Caudate nucleus (tissue), 63 donors: ENCODE measurements at places on chromosomes 7 and 10.

DNA sequence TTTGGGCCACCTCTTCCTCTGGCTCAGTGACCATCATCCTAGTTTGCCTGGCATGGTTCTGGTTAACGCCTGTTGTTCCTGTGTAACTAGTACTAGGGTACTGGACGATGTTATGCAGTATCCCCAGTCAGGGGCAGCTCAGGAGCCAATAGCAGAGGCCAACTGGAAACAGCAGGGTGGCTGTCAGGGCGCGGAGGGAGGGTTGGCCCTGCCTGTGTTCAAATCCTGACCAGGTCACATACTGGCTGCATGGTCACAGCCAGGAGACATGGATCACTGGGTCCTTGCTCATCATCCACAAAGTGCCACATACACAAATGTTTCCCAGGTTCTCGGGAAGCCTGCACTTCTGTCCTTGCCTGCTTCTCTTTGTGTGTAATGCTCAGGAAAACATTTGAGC is 12.3 kb upstream of the RBP3 start:
- no peak for DNase-seq

- no peak for DNase-seq
Observed at GRCh38 chr10:84908491-84908890, 580.1 kb downstream of the CCSER2 start.

GRCh38 chr10:46229144-46229563 is 57.6 kb upstream of the ANTXRL start:
- no peak for DNase-seq

- no peak for DNase-seq
Observed at GRCh38 chr10:53606981-53607380, 834.4 kb upstream of the MBL2 start.

DNA sequence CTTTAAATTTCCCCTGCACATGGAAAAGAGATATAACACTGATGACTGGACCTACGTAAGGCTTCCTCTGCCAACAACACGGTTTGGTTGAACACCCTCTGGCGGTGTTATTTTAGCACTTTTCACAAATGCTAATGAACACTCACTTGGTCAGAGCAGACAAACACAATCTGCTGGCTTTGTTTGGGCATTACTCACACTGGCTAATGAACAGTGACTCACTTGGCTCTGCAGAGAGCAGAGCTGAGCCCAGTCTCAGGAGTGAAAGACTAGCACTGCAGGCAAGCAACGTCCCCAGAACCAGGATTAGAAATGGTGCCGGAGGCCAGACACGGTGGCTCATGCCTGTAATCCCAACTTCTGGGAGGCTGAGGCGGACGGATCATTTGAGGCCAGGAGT is 430.8 kb downstream of the PLXNA4 start:
- DNase-seq, result no peak

DNA sequence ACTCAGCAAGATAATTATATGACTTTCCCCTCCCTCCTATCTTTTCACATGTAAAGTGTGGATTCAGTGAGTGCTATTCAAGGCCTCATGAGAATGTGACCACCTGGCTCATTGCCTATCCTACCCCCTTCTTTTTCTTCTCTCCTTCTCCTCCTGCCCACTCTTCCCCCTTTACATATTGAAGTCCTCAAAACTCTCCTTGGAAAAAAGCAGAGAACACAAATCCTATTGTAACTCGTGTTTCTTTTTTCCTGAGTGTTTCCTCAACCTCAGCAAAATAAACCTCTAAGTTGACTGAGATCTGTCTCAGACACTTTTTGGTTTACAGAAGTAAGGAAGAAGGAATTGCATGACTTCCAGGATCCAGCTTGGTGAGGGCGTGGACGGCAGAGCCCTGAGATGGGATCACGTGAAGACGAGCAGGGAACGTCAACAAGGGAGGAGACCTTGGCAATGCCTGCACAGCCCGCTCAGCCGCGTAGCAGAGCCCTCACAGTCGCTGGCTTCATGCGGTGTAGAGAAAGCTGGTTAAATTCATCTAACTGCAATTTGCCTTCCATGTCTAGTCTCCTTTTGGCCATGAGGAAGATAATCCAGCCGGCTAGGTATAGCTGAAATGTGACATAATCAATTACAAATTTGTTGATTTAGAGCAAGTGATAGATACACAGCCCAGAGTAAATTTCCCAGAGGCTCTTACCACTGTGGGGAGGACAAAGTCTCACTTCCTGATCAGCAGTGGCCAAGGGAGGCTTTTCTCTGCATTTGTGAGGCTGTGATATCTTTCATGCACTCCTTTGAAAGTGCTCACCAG is 75.7 kb downstream of the LYZL2 start:
- no peak for DNase-seq

DNA sequence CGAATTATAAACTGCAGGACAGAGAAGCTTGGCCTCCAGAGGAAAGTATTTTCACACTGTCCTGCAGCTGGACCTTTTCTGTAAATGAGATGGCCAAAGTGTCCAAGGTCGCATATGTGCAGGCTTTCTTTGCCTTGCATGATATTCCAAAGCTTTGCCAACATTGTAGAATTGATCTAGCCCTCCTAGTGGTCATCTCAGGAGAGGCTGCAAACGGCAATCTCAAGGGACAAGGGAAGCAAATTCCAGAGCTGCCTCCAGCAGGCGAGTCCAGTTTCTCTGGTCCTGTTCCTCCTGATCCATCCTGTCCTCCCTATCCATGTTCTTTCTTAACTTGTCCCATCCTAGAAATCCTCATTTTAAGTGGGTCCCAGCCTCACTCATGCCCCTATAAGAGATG is 373.4 kb upstream of the PCDH15 start:
- DNase-seq, result no peak

- no peak for DNase-seq
Observed at GRCh38 chr7:142181966-142182365, 70.4 kb downstream of the MGAM2 start.

DNA sequence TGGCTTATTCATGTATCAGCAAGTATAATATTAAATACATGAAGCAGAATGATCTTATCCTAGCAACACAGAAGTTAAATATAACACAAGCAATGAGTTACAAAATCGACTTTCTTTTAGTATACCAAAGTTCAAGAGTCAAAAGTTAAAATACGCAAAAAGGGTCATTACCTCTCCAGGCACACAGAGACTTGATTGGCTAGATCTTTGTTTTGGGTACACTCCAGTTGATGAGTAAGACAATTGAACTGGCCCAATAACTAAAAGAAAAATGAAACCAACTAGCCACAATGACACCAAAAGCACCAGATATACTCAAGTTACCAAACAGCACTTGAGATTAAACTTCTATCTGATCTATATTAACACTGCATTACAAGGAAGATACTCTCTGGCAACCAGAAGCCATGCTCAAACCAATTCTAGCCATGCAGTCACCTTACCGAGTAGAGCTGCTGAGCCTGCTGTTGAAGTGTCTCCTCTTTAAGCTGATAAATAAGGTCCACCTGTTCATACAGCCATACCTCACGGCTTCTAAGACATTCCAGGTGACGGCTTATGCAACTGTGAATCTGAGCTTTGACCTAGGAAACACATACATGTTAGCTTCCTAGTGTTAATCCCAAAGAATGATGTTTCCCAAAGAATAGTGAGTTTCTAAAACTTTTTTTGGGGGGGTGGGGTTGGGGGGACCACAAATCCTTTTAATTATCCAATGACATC is 15.6 kb downstream of the NCOA4 start:
- no peak for DNase-seq

GRCh38 chr7:142384493-142384922 is 126.7 kb upstream of the PRSS58 start:
- DNase-seq, result no peak

DNA sequence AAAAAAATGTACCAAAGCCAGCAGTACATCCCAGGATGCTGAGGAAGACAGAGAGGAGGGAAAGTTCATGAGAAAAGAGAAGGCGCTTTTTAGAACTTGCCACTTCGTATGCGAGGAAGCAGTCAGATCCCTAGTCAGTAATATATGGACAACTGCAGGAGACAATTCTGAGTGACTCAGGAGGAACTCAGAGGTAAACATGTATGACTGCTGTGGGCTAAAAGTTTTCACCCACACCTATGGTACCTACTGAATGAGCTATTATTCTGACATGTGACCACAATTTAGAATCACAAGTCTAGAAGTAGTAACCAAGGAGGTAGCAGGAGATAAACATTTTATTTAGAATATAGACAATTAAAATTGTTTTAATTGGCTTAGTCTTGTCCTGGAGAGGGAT is 126.5 kb downstream of the ICA1 start:
- no peak for DNase-seq

- no peak for DNase-seq
Observed at GRCh38 chr7:157730614-157731013, 393.8 kb downstream of the DNAJB6 start.

- no peak for DNase-seq
Observed at GRCh38 chr10:62394556-62395018, 20.4 kb downstream of the ZNF365 start.

GRCh38 chr10:131870411-131870810 is 30.4 kb upstream of the PPP2R2D start:
- no peak for DNase-seq

DNA sequence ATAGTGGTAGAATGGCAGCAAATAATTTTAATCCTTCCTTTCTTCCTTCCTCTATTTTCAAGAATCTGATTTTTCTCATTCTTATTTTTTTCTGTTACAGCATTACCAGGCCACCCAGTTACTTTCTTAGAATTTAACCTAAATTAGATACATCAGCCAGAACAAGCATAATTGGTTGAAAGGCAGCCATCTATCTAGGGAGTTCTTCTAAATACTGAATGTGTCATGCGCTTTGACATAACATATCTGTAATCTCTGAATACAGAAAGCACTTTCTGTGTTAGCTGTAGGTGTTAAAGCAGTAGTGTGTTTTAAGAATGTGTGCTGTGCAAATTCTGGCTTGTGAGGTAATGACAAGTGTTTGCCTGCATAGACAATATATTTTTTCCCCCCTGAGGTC is 97.3 kb downstream of the BTRC start:
- no peak for DNase-seq

DNA sequence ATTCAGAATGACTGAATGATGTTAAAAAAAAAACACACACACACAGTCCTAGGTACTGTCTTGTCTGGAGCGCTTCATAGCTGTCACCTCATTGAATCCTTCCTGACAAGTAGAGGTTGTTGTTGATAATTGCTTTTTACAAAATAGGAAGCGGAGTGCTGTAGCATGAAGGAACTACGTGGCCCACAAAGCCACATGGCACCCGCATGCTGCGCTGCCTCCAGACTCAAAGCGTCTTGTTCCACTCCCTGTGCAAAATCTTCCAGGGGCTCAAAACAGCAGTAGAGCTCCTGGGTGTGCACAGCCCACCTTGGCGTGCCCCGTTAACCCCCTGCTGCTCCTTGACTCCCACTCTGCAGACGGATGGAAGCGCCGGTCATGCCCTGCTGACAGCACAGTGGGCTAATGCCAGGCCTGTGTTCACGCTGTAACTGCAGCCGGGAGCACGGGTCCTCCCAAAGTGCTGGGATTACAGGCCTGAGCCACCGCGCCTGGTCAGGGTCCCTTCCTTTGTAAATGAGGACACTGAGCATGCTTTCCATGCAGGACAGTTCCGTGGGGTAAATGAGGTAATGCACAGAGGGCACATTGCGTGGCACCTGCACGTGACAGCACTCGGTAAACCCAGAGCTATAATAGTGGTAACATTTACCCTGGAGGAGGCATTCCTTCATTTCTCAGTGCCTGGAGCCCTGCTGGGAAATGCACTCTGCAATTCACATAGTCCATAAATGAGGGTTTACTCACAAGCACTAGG is 91.1 kb upstream of the GNA12 start:
- DNase-seq, result no peak

GRCh38 chr10:119418362-119418761 is 124.2 kb downstream of the RGS10 start:
- no peak for DNase-seq

GRCh38 chr7:111132833-111133232 is 41.9 kb downstream of the LRRN3 start:
- DNase-seq, result no peak

DNA sequence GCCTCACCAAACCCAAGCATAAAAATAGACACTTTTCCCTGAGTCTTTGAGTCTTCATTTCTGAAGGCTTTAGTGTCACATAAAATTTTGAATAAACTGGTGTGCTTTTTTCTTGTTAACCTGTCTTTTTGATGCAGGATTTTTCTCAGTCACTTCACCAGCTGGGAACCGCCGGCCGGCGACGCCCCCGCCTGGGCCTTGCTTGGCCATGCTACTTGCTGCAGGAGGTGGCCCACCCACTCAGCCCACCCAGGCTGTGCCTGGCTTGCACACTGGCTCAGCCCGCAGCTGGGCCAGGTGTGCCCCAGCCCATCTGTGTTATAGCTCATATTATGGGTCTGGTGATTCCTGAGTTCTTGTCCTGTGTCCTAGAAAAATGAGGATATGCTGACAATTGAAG is 247.4 kb upstream of the CACNA2D1 start:
- no peak for DNase-seq

DNA sequence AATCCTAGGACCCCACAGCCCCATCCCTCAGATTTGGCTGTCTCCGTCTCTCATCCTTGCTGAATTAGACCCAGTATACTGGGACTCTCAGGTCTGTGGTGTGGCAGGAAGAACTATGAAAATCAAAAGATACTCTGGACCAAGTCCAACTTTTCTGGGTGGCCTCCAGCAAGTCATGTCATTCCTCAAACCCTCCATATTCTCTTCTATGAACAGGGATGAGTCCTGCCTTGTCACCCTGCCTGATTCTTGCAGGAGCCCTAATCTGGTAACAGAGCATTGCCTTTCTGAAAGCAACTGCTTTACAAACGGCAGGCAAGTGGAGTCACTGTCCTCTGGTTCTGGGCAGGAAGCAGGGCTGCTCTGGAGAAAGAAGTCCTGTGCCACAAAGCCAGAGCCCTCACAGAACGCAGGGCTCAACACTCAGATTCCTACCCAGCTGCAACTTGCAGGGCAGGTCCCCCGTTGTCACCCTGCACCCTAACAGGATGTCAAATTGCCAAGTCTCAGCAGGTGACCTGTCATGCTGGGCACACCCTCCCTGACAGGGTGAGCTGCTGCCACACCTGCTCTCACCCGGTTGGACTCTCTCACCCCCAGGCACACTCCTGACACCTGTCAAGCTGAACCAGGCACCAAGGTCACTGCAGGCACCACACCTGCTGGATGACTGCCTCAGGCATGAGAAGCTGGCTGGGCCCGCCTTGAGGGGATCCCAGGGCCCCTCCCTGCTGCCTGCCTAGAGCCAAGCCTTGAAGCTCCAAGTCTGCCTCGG is 227.7 kb downstream of the KCNMA1 start:
- no peak for DNase-seq

GRCh38 chr10:102998399-102998907 is 80.4 kb downstream of the CNNM2 start:
- no peak for DNase-seq

DNA sequence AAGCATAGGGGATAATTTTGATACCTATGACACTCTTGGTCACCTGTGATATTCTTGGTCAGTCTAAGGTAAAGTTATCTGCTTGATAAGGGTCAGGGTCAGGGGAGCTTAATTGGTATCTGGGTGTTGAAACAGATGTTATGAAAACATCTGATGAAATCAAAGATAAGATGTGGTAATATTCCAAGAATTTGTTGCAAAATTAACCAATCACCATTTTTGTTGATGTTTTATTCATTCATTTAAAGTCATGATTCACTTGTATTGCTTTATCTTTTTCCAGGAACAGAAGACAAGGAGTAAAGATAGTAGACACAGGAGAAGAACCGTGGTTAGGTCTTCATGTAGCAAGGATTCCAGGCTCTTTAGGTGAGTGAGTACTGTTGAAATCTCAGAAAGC is 103.1 kb downstream of the SEMA3C start:
- no peak for DNase-seq
